ENCODE measurements at places on chromosomes 3 and 15. TPM values are rescaled to one million over a fixed set of nuclear protein-coding genes. Genes with fewer than 3 reads are reported as not detected.
A peak's percentile ranks its signal among the peaks of the same experiment; 100 is the strongest.

TUSC7 gene
- total RNA-seq: not detected

GNAT1 gene
- total RNA-seq: not detected

DNA sequence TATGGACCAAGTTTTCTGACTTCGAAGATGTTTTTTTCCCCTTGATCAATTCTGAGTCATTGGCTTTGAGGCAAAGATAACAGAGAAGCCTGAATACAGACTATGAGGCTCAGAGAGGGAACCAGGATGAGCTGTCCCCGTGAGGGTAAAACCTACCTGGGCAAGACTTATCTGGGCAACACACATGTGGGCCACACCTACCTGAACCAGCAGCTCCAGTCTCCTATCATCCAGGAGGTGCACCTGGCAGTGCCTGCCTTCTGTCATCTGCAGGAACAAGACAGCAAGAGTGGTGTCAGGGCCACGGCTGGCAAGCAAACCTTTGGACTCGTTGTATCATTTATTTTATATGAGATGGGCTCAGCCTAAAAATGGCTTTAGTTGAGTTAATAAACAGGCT is 72.6 kb downstream of the FRMD4B start:
- no peak for DNase-seq

DNA sequence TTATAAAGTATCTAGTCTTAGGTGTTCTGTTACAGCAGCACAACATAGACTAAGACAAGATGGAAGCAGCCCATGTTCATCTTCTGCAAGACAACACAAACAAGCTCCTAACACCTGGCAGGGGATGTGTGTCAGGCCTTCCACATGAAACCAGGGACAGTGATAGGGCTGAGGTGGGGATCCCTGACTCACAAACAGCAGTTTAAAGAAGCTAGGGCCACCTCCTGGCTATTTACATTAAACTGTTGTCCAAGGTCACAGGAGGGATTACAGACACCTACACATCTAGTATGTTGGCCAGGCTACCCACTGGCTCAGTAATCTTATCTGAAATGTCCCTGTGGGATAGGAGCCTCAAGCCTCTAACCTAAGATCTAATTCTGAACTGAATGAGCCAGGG is 211.3 kb downstream of the MINAR1 start:
- no peak for DNase-seq

DNA sequence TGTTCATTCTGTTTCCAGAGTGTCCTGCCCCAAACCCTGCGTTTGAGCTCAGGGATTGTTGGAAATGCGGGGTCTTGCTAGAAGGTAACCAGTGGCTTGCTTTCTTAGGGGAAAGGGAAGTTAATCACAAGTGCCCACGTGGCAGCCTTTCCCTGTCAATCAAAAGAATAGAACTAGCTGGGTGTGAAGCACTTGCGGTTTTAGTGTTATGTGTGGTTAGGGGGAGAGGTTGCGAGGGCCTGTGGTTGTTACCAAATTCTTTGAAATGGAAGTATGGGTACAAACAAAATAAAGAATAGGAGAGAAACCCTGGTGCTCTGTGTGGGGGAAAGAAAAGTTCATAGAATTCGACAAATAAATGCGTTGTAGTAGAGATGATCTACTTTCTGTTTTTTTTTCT is 67.6 kb downstream of the FNDC3B start:
- peak; percentile 74 for DNase-seq

DNA sequence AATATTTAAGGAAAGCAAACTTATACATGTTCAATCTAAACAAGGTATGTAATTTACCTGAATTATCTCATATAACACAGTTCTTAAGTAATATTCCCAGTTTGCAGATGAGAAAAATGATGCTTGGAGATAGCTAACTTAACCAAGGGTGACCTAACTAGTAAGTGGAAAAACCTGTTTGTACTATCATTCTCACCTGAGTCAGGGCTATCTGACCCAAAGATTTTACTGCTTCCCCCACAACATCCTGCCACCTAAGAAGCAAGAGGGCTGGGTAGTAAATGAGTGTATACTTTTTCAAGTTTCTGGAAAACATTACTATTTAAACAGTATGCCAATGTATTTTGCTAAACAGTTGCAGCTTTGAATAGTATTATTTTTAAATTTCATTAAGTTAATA is 10.6 kb downstream of the TP63 start:
- DNase-seq: no peak

DNA sequence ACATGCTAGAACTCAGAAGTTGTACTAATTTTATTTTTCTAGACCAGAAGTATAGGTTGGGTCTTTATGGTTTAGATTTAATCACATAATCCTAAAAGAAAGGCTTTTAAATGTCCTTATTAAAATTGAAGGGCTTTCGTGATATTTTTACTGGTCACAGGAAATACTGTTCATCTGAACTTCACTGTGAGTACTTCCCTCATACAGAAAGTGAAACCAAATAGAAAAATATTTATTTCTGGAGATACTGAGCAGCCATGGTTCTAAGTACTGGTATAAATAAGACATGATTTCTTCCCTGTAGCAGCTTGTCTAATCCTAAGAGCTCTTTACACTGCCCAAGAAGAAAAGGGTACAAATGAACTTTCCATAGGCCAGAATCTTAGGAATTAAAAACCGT is 2.0 kb downstream of the SNRK start:
- no peak for DNase-seq

Measured in activated CD4-positive, alpha-beta memory T cell treated with anti-CD3 and anti-CD28 coated beads for 36 hours (primary cell).